ENCODE measurements at places on chromosomes 16 and 17.

DNA sequence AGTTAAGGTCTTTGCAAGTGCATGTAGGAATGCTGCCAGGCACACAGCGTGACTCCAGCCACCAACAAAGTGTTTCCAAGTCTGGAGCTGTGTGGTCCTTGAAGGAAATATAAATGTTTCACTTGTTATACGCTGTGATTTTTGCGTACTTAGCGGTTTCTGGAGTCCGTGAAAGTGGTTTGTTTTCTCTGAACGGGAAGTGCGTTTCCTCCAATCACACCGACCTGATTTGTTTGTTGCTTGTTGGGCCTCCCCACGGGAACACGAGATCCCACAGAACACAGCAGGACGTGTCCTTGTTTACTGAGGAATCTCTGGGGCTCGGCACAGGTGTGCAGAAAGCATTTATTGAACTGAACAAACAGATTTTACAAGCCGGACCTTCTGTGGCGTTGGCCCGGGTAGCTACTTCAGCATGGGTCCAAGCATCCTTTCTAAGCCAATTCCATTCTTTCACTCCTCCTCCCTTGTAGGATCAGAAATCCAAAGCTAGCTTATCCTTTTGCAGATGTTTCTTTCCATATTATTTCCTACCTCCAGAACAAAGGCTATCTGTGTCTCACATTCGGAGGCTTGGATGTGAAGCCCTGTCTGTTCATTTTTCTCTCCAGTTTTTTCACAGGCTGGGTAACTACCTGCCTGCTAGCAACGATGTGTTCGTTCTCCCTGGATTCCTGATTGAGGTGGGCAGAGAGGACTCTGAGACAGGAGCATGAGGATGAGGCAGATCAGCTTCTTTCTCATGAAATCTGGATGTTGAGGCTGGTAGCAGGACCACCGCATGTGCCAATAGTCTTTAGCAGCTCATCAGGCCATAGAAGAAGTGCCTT, 44.6 kb downstream of the ABAT start:
- DNase-seq = no peak

GRCh38 chr16:54265575-54266107, 20.9 kb downstream of the IRX3 start:
- DNase-seq = no peak

DNA sequence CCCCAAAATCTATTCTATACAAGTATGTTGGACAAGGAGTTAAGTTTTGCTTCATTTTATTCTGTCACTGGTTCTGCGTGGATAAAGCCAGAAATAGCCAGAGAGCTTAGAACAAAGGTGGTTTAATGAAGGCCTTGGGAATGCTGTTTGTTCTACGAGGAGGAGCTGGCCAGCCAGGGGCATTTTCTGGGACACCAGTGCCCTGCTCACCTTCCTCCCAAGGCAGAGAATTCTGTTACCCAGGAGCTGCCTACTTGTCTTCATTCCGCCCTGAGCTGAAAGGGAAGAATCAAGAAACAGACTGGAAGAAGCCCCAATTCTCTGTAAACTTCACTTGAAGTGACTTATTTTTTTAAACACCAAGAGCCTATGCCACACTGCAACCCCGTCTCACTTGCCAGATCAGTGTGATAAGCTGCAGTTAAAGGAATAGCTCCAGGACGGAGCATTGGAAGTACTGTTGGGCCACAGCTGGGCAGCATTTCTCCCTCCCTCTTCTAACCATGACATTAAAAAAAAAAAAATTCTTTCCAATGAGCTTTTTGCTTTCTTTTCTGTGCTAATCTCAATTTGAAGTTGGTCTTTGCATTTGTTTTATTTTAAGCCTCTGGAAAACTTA, 149.8 kb upstream of the DYNLRB2 start:
- no peak for DNase-seq

DNA sequence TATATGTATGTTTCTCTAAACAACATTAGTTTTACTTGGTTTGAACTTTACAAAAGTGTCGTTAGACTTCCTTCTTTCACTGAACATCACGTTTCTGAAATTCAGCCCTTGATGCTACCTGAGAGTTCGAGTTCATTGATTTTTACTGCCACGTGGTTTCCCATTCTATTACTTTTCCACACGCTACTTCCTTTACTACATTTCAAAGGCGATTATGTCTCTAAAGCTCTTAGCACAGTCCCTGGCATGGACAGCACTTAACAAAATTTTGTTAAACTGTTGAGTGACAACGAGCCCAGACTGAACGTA, 15.9 kb upstream of the ARHGAP17 start:
- DNase-seq = no peak

GRCh38 chr17:53313746-53314145, 509.0 kb upstream of the KIF2B start:
- no peak for DNase-seq

DNA sequence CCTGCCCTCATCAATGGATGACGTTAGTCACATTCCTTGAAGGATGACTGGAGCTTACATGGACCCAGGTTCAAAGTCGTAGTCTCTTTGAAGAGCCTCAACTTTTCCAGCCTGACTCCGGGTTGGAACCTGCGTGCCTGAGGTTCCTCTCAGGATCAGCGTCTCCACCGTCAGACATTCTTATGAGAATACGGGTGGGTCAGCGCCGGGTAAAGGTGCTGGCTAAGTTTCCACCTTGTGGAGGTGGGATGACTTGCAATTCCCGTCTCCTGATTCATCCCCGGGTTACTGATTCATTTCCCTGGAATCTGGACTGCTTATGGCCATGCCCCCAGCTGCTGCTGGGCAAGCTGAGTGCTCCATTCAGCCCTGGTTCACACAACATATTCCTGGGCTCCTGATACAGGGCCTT, 38.9 kb upstream of the CMIP start:
- DNase-seq = no peak

- no peak for DNase-seq
Measured at GRCh38 chr17:77694391-77695363, 263.8 kb upstream of the TNRC6C start.

GRCh38 chr17:44623070-44623725, 33.1 kb upstream of the MEIOC start:
- DNase-seq = no peak

DNA sequence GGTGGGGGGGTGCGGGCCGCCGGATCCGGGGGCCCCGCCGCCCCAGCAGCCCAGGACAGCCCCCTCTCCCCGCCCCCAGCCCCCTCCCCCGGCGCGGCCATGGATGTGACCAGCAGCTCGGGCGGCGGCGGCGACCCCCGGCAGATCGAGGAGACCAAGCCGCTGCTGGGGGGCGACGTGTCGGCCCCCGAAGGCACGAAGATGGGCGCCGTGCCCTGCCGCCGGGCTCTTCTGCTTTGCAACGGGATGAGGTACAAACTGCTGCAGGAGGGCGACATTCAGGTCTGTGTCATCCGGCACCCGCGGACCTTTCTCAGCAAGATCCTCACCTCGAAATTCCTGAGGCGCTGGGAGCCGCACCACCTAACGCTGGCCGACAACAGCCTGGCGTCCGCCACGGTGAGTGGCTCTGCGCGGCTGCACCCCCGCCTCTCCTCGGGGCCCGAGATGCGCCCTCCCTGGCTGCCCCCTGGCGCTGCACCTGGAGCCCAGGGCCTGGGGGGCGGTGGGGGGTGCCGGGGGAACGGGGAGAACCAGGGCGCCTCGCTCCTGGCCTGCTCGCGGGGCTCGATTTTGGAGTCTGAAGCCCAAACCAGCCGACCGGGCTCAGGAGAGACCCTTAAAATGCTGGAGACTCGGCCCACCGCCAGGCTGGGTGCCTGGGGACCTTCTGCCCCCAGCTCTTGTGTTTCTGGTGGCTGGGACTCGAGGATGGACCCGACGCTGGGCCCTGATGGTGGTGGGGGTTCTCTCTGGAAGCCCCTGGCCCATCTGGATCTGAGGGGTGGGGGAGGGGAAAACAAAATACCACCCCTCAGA, 744 bp downstream of the CMIP start:
- peak; percentile 40 for DNase-seq

DNA sequence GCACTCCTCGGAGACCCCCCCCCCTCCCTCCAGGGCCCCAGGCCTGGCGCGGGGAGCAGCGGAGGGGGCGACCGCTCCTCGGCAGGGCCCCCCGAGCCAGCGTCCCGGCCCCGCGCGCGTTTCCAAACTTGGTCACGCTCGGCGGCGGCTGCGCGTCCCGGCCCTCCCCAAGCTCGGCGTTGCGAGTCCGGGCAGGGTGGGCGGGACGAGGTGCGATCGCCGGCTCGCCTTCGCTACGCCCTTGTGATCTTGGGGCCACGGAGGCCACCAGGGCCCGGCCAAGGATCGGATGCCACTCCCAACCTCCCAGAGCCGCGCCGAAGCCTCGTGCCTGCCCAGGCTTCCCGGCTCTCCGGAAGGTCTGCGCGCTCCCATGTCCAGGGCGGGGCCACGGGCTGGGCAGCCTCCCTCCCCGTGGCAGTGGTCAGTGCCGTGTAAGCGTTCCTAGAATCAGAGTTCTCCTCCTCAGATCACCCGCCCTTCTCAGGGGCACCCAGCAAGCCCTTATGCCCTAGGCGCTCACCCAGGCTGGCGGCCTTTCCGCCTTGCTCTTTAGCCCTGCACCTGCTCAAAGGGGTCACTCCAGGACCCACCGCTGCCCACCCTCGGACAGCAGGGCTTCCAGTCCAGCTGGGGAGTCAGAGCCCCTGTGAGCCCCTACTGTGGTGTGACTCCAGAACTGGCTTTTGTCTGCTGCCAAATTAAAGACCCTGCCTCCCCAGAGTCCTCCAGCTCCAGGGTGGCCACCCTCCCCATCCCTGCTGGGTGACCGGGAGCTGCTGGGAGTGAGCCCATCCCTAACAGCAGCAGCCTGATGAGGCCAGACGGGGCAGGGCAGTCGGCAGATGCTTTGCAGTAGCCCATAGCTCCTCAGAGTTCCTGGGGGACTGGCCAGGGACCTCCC, 12.2 kb upstream of the MRPS23 start:
- DNase-seq = no peak

- DNase-seq = no peak
Measured at GRCh38 chr16:29900888-29901606, 759 bp downstream of the ASPHD1 start.

DNA sequence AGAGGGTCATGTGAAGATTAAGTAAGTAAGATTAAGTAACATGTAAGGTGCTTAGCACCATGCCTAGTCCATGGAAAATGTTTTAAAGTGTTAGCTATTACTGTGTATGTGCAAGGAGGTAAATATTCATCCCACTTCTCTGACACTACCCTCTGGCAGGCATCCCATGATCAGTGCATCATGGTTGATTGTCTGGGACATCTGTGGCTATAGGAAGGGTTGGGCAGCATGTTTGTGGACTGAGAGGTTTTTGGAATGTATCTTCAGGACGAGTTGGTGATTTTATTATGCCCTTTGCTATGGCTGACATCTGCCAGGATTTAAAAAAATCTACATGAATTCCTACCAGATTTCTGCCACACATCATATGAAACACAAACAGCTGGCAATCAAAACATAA, 6.5 kb upstream of the TAOK1 start:
- no peak for DNase-seq

- no peak for DNase-seq
Measured at GRCh38 chr17:57776366-57776765, 31.3 kb upstream of the CCDC182 start.

- DNase-seq = no peak
Measured at GRCh38 chr17:66466840-66467367, 164.5 kb downstream of the PRKCA start.

All from stimulated activated CD8-positive, alpha-beta memory T cell treated with anti-CD3 and anti-CD28 coated beads, Interleukin-7, amount 100 ng/mL, for 4 hours (primary cell).